H9 (cell line): ENCODE measurements at places on chromosomes 5 and 9. TPM values are rescaled to one million over a fixed set of nuclear protein-coding genes. Genes with fewer than 3 reads are reported as not detected.

COL15A1 gene
- 0.15 TPM in 1 of 2 replicates, not detected in the other for total RNA-seq

ATOX1 gene
- 75.0 and 79.7 TPM in 2 replicates for total RNA-seq

HCN1 gene
- 2.9 and 4.6 TPM in 2 replicates for total RNA-seq

SAPCD2 gene
- 29.8 and 30.0 TPM in 2 replicates for total RNA-seq

ABL1 gene
- 79.4 and 83.6 TPM in 2 replicates for total RNA-seq

ELAVL2 gene
- 16.8 and 19.9 TPM in 2 replicates for total RNA-seq

SLC36A3 gene
- not detected in 2 replicates for total RNA-seq

MLANA gene
- total RNA-seq: not detected in 2 replicates

LCN9 gene
- total RNA-seq: 0.52 and 0.72 TPM in 2 replicates

SLC6A7 gene
- not detected in 2 replicates for total RNA-seq

EPB41L4B gene
- total RNA-seq: 18.9 and 19.7 TPM in 2 replicates

- no peak overlapping the region for H3K4me3 ChIP-seq
- DNase-seq: peak; percentile 64
- H3K4me1 ChIP-seq: no peaks in the 10 kb centered on the region
- H3K27me3 ChIP-seq: no peaks in the 10 kb centered on the region
- no peak overlapping the region for H3K27ac ChIP-seq
- H3K36me3 ChIP-seq: peaks cover 8% of the 10 kb centered on the region; the same call in 1 of the 2 replicates
These were observed 2.8 kb downstream of the GBGT1 start for GRCh38 chr9:133160742-133161546.

- no peak overlapping the region for H3K27ac ChIP-seq
- no peak overlapping the region for H3K4me3 ChIP-seq
- H3K27me3 ChIP-seq: no peaks in the 10 kb centered on the region
- DNase-seq: no peak
- H3K36me3 ChIP-seq: peaks cover 5% of the 10 kb centered on the region; the same call in 1 of the 3 replicates
- peaks cover 2% of the 10 kb centered on the region; the same call in 1 of the 2 replicates for H3K4me1 ChIP-seq
These were observed 140.1 kb downstream of the KDM4C start for GRCh38 chr9:6897898-6898302.

- no peaks in the 10 kb centered on the region for H3K27me3 ChIP-seq
- DNase-seq: no peak
- H3K4me1 ChIP-seq: no peaks in the 10 kb centered on the region
- no peak overlapping the region for H3K4me3 ChIP-seq
These were observed 65.1 kb downstream of the NPR3 start for GRCh38 chr5:32776200-32776599.

GRCh38 chr5:94429566-94429965, 188.8 kb downstream of the KIAA0825 start:
- peaks cover 3% of the 10 kb centered on the region for H3K36me3 ChIP-seq
- H3K27ac ChIP-seq: no peak overlapping the region
- H3K4me1 ChIP-seq: no peaks in the 10 kb centered on the region; the same call in 1 of the 2 replicates
- H3K4me3 ChIP-seq: no peak overlapping the region
- no peak for DNase-seq
- H3K27me3 ChIP-seq: no peaks in the 10 kb centered on the region

DNA sequence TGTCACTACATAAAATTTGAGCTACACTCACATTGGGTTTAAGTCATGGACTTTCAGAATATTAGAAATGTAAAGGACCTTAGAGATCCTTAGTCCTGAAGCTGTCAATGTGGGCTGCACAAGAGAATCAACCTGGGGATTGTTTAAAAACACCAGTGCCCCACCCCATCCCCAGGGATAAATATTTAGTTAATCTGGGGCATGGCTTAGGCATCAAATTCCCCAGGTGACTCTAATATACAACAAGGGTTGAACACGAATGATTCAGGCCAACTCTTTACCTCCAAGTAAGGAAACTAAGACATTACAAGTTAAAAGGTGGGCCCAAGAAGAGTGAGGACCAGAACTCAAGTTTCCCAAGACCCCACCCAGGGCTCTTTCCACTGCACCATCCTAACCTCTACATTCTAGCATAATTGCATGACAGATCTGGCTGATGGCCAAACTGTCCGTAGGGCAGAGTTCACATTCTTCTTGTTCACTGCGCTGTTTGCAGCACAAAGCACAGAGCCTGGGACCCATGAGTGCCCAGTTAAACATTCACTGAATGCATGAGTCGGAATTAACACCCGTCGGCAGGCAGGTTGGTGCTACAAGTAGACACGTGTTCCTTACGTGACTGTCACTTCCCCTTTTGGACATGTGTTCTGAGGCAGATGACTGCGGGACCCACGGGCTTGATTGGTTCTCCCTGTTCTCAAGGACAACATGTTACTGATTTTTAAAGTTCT, 25.2 kb downstream of the CYFIP2 start:
- no peaks in the 10 kb centered on the region for H3K4me1 ChIP-seq
- no peaks in the 10 kb centered on the region for H3K27me3 ChIP-seq
- H3K27ac ChIP-seq: no peak overlapping the region
- peaks cover 41% of the 10 kb centered on the region for H3K36me3 ChIP-seq
- no peak overlapping the region for H3K4me3 ChIP-seq

GRCh38 chr5:96339862-96340261, 93.2 kb downstream of the PCSK1 start:
- DNase-seq: no peak
- H3K36me3 ChIP-seq: no peaks in the 10 kb centered on the region
- no peak overlapping the region for H3K27ac ChIP-seq
- H3K4me3 ChIP-seq: no peak overlapping the region
- no peaks in the 10 kb centered on the region for H3K4me1 ChIP-seq

- no peak for DNase-seq
- H3K4me1 ChIP-seq: no peaks in the 10 kb centered on the region
- no peaks in the 10 kb centered on the region for H3K27me3 ChIP-seq
- H3K27ac ChIP-seq: no peak overlapping the region
These were observed 100.2 kb upstream of the RAI14 start for GRCh38 chr5:34555699-34556508.

GRCh38 chr9:95478335-95478734, 38.4 kb downstream of the PTCH1 start:
- no peak for DNase-seq
- H3K36me3 ChIP-seq: peaks cover 16% of the 10 kb centered on the region; the same call in 2 of the 3 replicates
- H3K4me1 ChIP-seq: peaks cover 9% of the 10 kb centered on the region
- H3K4me3 ChIP-seq: no peak overlapping the region
- H3K27ac ChIP-seq: no peak overlapping the region

DNA sequence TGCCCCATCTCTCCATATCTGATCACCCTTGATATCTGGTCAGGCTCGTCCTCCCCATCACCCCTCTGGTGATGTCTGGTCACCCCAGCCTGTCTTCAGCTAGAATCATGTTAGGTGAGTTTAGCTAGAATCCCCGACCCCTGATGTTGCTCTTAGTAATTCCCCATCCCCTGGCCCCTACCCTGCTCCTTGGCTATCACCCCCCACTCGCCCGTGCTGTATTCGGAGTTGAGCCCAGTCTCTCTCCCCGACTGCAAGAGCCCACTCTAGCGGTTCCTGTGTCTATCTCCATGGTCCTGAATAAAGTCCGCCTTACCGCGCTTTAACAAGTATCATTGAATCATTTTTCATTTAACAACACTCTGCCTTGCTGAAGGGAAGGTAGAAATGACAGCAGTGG, 33.7 kb downstream of the ADAMTS2 start:
- H3K27me3 ChIP-seq: no peaks in the 10 kb centered on the region
- H3K36me3 ChIP-seq: peaks cover 5% of the 10 kb centered on the region; the same call in 1 of the 2 replicates
- no peaks in the 10 kb centered on the region for H3K4me1 ChIP-seq
- no peak for DNase-seq

- H3K4me1 ChIP-seq: 0 out of 2 replicates have a peak, but pooled peaks cover 6% of the 10 kb centered on the region
- no peak for DNase-seq
- H3K27me3 ChIP-seq: no peaks in the 10 kb centered on the region
- no peak overlapping the region for H3K4me3 ChIP-seq
These were observed 74.7 kb downstream of the SPRY4 start for GRCh38 chr5:142250119-142250518.

DNA sequence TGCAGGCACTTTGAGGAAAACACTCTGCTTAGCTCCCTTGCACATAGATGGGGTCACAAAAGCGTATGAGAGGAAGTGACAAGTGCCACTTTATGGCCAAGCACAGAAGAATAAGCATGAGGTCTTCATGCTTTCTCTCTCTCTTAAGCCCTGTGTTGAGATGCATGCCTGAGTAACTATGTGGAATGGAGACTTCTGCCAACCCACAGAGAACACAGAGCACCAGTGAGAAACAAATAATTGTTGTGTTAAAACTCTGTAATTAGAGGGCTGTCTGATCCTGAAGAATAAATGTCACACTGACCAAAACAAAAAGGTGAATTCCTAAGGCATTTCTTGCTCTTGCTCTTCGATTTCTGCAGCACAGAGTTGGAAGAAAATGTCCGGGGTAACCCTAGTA, 488.5 kb downstream of the CTNND2 start:
- H3K27ac ChIP-seq: no peak overlapping the region
- no peaks in the 10 kb centered on the region for H3K27me3 ChIP-seq
- H3K4me1 ChIP-seq: no peaks in the 10 kb centered on the region; the same call in 1 of the 2 replicates
- no peak overlapping the region for H3K4me3 ChIP-seq
- H3K36me3 ChIP-seq: peaks cover 12% of the 10 kb centered on the region
- no peak for DNase-seq

- peak; percentile 27 for DNase-seq
- H3K27me3 ChIP-seq: no peaks in the 10 kb centered on the region; the same call in 1 of the 2 replicates
- no peaks in the 10 kb centered on the region for H3K4me1 ChIP-seq
- H3K4me3 ChIP-seq: no peak overlapping the region
- H3K27ac ChIP-seq: no peak overlapping the region
These were observed 137.0 kb downstream of the PAX5 start for GRCh38 chr9:36897019-36897418.

- no peaks in the 10 kb centered on the region for H3K4me1 ChIP-seq
- no peaks in the 10 kb centered on the region for H3K27me3 ChIP-seq
- H3K27ac ChIP-seq: no peak overlapping the region
- no peak overlapping the region for H3K4me3 ChIP-seq
- peaks cover 12% of the 10 kb centered on the region for H3K36me3 ChIP-seq
- DNase-seq: peak; percentile 65
These were observed 286.0 kb upstream of the TUSC1 start for GRCh38 chr9:25964239-25964638.

DNA sequence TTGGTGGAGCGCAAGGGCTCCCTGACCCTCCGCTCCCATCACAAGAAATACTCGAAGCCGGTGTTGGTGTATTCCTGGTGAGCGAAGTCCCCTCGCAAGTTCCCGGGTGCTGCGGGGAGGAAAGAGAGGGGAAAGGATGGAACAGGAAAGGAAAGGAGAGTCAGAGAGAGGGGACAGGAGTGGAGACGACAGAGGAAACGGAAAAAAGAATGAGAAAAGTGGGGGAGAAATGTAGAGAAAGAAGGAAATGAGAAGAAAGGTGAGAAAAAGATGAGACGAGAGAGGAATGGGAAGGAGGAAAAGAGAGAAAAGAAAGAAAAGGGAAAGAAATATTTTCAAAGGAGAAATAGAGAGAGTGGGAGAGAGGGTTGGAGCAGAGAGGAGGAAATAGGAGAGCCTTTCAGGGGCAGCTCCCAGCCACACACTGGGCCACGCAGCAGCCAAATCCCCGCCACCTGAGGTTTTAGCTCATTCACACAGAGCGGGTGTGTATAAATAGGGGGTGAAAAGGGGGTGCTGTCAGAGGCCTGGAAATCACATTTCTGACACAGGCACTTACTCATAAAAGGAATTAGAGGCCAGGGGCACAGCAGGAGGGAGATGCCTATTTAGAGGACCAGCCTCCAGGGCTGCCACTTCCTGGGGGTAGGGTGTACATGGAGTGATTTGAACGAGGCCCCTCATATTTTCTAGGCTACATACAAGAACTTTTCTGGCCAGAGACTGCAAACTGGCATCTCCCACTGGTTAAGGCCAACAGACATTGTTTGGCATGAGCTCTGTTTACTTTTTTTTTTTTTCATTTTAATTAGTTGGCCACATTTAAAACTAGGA, 555 bp downstream of the CFAP95 start:
- no peaks in the 10 kb centered on the region; the same call in 1 of the 2 replicates for H3K36me3 ChIP-seq
- H3K4me1 ChIP-seq: peaks cover 23% of the 10 kb centered on the region
- no peak for DNase-seq
- H3K27ac ChIP-seq: no peak overlapping the region

GRCh38 chr9:3884736-3885135, 358.9 kb upstream of the RFX3 start:
- H3K36me3 ChIP-seq: no peaks in the 10 kb centered on the region
- H3K4me3 ChIP-seq: no peak overlapping the region
- H3K4me1 ChIP-seq: no peaks in the 10 kb centered on the region
- no peak for DNase-seq

- DNase-seq: no peak
- no peak overlapping the region for H3K4me3 ChIP-seq
- no peaks in the 10 kb centered on the region for H3K27me3 ChIP-seq
- H3K4me1 ChIP-seq: no peaks in the 10 kb centered on the region; the same call in 1 of the 2 replicates
- no peaks in the 10 kb centered on the region for H3K36me3 ChIP-seq
- no peak overlapping the region for H3K27ac ChIP-seq
These were observed 82.7 kb upstream of the PANK3 start for GRCh38 chr5:168661593-168662485.

DNA sequence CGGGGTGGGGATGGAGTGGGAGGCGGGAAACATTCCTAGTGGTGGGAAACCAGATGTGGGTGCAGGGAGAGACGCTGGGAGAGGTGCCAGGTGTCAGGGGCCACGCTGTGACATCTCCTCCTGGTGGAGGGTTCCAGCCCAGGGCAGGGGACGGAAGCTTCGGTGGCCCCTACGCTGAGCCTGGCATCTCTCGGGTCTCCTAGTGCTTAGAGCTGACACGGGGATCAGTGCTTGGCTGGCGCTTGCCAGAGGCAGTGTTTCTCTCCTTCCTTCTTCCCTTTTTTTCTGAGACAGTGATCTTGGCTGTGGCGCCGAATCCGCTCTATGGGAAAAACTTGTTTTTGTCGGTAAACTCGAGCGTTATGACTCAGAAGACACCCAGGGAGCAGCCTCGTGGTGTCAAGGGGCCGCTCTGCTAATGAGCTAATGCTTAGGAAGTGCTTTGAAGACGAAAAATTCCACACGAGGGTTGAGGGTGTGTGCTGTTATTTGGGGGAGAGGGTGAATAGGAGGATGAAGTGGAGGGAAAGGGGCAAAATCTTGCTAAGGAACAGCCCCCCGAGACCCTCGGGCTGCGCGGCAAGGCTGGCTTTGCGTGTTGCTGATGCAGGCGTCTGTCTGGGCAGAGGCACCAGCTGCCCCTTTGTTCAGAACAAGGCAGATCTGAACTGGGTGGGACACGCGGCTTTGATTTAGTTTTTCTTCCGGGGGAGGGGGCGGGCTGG, 20.4 kb upstream of the IER5L start:
- H3K4me3 ChIP-seq: no peak overlapping the region
- H3K4me1 ChIP-seq: no peaks in the 10 kb centered on the region; the same call in 1 of the 2 replicates
- no peaks in the 10 kb centered on the region for H3K36me3 ChIP-seq
- no peaks in the 10 kb centered on the region; the same call in 1 of the 2 replicates for H3K27me3 ChIP-seq
- no peak overlapping the region for H3K27ac ChIP-seq
- DNase-seq: no peak

- H3K36me3 ChIP-seq: no peaks in the 10 kb centered on the region
- no peak overlapping the region for H3K27ac ChIP-seq
These were observed 201.0 kb downstream of the EFNA5 start for GRCh38 chr5:107469485-107470294.

- H3K27ac ChIP-seq: no peak overlapping the region
- no peak overlapping the region for H3K4me3 ChIP-seq
- no peaks in the 10 kb centered on the region for H3K27me3 ChIP-seq
- H3K4me1 ChIP-seq: no peaks in the 10 kb centered on the region; the same call in 1 of the 2 replicates
- no peak for DNase-seq
- H3K36me3 ChIP-seq: no peaks in the 10 kb centered on the region; the same call in 2 of the 3 replicates
These were observed 101.9 kb upstream of the COL5A1 start for GRCh38 chr9:134539586-134540194.

- H3K27me3 ChIP-seq: no peaks in the 10 kb centered on the region; the same call in 1 of the 2 replicates
- peaks cover 8% of the 10 kb centered on the region for H3K36me3 ChIP-seq
- H3K4me3 ChIP-seq: no peak overlapping the region
- no peaks in the 10 kb centered on the region for H3K4me1 ChIP-seq
- H3K27ac ChIP-seq: no peak overlapping the region
- DNase-seq: no peak
These were observed 3.1 kb upstream of the STOM start for GRCh38 chr9:121373011-121373729.
